Thymus (tissue), 14 donors: ENCODE measurements at places on chromosomes 11 and 22.

DNA sequence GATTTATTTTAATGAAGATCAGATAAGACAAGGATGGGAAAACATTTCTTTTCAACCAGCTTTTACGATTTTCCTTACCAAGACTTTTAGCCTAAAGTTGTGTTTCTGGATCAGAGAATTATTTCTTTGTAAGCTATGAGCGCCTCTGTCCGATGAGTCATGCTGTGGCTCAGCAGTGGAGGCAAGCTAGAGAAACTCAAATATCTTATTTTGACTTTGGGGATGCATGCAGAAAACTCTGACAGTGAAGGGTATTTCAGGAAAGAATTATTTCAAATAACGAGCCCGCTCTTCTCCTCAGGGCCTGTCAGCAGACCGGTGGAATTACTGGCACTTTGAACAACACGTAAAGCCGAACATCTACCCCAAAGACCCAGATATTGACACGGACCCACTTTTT is 77.9 kb upstream of the OR5AK2 start:
- DNase-seq = no peak

- DNase-seq = no peak
These were observed 3.1 kb downstream of the CST6 start for GRCh38 chr11:66014804-66015453.

GRCh38 chr11:62466444-62466843 is 47.6 kb downstream of the SCGB1A1 start:
- no peak for DNase-seq

DNA sequence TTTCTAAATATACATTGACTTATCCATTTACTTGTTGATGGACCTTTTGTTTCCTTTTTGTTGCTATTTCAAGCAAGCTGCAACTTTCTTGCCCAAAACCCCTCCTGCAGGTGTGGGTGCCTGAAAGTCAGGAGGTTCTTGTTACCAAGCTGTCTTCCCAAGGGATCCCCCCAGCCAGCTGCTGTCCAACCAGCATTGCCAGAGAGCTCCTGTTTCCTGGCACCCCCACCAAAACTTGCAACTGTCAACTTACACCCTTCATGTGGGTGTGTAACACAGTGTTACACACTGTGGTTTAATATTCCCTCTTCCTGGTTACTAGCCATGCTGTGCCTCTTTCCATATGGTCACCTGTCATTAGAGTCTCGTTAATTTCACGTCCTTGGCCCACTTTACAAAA is 1.6 kb upstream of the KRTAP5-1 start:
- DNase-seq = no peak

- no peak for DNase-seq
These were observed 9.8 kb downstream of the PACSIN2 start for GRCh38 chr22:43005106-43005505.
